H9 (cell line): ENCODE measurements at places on chromosomes 2 and 18.

GRCh38 chr2:26597197-26597596 is 44.0 kb downstream of the CIB4 start:
- DNase-seq = no peak

DNA sequence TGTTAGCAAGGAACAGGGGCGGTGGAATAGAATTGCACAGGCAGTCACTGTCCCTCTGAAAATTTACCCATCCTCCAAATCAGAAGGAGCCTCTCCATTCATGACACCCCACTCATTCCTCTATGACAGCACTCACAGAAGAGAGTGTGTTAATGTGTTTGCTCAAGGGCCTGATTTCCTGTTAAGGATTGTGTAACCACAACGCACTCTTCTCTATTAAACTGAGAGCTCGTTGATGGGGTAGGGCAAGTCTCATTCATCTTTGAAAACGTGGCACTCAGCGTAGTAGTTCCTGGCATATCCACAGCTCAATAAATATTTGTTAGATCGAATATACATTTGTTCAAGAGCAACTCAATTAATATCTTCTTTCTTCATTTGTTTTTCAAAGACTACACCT is 106.4 kb downstream of the VAPA start:
- DNase-seq = no peak

- DNase-seq = no peak
These were observed 97.9 kb upstream of the ZNF516 start for GRCh38 chr18:76592981-76593381.

- DNase-seq = no peak
These were observed 84.8 kb upstream of the DNAJC10 start for GRCh38 chr2:182631299-182631698.
